ENCODE measurements at places on chromosomes 4 and X. TPM values are rescaled to one million over a fixed set of nuclear protein-coding genes. Genes with fewer than 3 reads are reported as not detected.

GRCh38 chrX:70432936-70433847 lies 10.1 kb downstream of the GDPD2 start:
- no peak for DNase-seq

GRCh38 chr4:3868211-3869173 lies 102.3 kb downstream of the ADRA2C start:
- no peak for DNase-seq

DNA sequence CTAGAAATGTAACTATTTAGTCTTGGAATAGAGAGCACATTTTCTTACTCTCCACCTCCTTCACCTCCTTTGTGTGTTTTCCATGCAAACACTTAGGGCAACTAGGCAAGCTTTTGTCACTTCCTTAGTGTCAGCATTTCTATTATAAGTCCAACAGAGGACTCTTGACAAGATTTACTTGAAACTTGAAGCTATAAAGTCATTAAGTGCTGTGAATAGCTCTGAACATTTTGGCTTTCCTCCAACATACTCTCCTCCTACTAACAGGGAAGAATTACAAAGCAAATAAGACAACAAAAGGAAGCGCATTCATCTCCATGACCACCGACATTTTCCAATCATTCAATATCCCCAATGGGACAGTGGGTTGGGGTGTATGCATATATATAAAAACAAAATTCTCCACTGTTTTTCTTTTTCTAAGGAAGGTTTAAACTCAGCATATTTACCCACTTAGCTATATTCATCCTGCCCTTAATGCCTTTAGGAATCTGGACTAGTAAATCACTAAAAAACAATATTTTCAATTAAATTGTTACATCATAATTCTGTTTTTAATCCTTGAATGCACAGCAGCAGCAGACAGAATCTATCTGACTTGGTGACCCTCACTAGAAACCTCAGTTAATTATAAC lies 264.6 kb downstream of the SNCA start:
- no peak for DNase-seq

- no peak for DNase-seq
These were observed 238.5 kb downstream of the PRDM5 start for GRCh38 chr4:120683897-120684540.

DNA sequence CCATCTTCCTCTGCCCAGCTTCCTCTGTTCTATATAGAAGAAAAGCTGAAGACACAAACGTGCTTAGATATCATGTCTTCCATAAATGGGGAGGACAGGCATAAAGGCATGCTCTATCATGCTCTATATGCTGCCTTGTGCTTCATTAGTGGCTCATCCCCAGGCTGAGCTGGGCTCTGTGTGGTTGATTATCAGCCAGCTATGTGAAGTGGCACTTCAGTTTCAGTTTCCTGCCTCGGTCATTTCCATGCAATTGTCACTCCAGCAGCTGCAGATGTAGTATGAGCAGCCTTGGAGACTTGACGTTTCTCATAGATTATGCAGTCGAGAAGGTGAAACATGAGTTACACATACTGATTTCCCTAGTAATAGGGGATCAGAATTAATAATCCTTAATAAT lies 106.2 kb downstream of the SYTL5 start:
- DNase-seq: no peak

- no peak for DNase-seq
These were observed 117.3 kb downstream of the DRD5 start for GRCh38 chr4:9898596-9899305.

- DNase-seq: peak; percentile 45
These were observed 14.7 kb downstream of the NDP start for GRCh38 chrX:43958529-43958928.

DNA sequence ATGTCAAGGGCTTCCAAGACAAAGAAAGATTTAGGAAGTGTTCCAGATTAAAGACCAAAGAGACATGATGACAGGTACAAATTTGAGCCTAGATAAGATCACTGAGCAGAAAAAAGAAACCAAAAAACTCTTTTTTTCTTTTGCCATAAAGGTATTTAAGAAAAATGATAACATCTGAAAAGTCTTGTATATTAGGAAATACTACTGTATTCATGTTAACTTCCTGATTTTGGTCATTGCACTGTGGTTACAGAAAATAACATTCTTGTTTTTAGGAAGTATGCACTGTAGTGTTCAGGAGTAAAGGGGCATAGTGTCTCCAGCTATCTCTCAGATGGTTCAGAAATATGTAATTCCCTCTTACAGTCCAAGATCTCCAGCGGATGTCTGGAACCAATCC lies 37.1 kb downstream of the RWDD4 start:
- no peak for DNase-seq

DNA sequence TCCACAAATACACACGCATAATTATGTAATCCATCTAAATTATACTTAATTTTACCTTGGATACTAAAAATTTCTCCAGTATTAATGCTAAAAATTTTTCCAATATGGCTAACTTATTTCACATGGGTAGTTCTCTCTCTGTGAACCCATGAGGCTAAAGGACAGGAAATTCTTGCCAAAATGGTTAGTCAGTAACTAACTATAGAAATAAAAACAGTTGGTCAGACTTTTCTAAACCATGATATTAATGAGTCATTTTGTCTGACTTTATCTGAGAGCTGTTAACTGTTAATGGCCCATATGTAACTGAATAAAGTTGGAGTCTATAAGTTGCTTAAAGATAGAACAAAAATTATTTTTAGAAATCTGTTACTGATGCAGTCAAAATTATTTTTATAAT lies 549.4 kb downstream of the TLL1 start:
- DNase-seq: no peak

DNA sequence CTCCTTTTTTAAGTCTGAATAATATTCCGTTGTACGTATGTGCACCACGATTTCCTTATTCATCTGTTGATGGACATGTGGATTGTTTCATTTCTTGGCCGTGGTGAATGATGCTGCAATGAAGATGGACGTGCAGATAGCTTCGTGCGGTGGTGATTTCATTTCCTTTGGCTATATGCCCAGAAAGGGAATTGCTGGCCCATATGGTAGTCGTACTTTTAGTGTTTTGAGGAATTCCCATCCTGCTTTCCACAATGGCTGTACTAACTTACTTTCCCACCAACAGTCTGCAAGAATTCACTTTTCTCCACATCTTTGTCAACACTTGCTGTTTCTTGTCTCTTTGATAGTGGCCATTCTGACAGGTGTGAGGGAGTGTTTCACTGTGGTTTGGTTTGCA lies 12.8 kb downstream of the ZFP42 start:
- peak; percentile 21 for DNase-seq

DNA sequence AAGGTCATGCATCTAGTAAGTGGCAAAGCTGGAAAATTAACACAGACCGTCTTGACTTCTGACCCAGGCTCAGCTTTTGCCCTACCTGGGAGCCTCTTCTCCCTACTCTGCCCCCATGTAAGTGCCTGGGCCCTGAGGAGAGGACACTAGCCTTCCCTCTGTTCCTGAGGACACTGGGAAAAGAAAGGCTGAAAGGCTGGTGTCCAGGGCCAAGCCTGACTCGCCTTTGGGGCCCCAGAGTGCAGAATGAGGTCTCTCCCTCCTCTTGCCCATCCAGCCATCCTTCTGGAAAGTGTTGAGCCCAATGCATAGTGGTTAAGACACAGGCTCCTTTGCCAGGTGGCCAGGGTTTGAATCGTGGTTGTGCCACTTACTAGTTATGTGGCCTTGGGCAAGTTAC lies 91.5 kb downstream of the PJA1 start:
- no peak for DNase-seq

- no peak for DNase-seq
These were observed 1.3 kb upstream of the PCGF3 start for GRCh38 chr4:704198-704891.

DNA sequence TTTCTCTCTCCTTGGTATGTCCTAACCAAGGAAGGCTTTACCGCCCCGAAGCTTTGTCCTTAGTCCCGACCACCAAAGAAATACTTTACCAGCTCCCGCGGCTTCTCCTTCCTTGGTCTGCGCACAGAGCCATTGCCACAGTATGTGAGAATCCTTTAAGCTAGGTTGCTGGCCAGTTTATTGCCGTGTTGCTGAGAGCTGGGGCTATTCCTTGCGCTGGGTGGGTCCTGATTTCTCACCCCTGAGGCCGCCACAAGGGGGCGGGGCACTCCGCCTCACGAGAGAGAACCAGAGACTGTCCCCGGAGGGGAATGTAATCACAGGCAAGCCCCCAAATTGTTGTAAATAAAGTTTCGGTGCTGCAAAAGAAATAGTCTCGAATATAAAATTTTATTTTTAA lies 331.0 kb upstream of the PCDH10 start:
- DNase-seq: no peak

DNA sequence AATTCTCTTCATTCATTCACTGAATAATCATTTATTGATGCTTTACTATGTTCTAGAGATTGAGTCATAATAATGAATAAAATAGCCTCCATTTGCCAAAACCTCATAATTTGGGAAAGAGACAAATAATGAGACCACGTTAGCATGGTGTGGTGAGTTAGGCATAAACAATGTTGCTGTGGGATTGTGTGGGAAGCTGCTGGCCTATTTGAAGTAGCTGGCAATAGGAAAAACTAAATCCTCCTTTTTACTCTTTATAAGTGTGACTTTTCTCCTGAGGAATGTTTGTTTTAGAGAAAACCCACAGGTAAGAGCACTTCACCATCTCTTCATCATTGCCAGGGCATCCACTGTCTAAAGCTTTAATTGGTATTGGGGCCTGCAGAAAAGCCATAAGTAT lies 95.3 kb downstream of the AREG start:
- DNase-seq: no peak

DNA sequence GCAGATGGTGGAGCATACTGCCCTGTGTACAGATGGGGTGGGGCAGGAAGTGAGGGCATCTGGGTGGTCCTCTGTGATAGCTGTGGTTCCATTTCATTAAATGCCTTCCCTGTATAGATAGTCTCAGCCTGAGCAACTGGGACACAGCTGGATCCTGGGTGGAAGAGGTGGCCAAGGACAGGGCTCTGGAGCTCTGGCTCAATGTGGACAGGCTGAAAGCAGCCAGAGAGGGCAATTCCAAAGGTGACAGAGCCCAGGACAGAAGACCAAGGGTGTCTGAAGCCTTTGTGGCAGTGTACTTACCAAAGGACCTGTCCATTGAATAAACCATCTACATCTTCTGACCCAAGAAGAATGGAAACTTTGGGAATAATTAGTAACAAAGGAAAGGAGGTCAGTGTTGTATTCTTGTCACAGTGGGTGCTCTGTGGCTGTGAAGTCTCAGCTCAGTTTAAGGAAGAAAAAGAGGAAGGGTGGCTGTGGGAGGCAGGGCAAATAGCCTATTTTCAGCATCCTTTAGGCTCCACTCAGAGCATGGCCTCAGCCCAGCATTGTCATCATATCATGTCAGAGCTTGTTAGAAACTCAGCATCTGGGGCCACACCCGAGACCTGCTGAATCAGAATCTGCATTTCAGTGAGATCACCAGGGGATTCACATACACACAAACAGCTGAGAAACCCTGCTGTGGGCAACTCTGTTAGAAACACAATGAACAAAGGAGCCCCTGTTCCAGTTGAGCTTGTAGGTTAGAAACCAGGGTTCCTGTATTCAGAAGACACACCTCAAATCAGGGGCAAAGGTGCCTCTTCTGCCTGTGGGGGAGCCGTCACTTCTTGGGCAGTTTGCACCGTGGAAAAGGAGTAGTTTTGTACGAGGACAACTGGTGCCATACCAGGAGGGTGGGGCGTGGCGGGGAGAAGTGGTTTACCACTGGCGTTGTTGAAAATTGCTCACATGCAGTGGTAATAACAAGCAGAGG lies 168.6 kb downstream of the PTTG2 start:
- no peak for DNase-seq

DNA sequence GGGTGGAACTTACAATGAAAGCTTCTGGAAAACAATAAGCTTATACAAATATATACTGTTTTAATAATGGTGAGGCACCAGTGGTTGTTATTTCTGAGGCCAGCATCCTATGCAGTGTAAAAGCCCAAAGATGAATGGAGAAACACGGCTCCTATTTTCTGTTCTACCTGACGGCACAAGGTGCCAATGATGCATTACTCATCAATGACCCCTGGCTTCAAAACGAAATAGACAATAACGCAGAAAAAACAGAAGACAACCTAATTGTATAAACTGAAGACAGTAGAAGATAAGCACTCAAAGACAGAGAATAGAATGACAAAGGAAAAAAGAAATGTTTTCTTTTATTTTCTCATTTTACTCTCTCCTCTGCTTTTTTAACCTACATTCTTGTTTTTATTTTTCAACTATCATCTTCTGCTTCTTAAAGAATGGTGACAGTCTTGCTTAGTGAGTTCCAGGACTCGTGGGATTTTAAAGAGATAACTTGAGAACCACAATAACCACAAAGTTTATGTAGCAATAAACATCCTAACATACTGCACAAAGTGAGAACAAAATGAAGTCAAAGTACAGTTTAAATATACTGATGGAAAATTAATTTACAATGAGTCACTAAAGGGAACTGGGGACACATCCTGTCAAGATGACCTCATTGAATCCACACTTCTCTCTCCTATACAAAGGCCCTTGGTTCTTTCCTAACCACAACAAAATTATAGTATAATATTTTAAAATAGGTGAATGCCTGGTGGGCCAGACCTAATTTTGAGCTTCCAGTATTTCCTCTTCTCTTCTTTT lies 169.8 kb downstream of the BTC start:
- peak; percentile 86 for DNase-seq

- no peak for DNase-seq
These were observed 484.5 kb downstream of the IL1RAPL1 start for GRCh38 chrX:29071525-29072320.

GRCh38 chrX:24014388-24015018 lies 12.5 kb downstream of the KLHL15 start:
- no peak for DNase-seq

- DNase-seq: no peak
These were observed 19.8 kb upstream of the PPP1R2C start for GRCh38 chrX:42797651-42798269.

DNA sequence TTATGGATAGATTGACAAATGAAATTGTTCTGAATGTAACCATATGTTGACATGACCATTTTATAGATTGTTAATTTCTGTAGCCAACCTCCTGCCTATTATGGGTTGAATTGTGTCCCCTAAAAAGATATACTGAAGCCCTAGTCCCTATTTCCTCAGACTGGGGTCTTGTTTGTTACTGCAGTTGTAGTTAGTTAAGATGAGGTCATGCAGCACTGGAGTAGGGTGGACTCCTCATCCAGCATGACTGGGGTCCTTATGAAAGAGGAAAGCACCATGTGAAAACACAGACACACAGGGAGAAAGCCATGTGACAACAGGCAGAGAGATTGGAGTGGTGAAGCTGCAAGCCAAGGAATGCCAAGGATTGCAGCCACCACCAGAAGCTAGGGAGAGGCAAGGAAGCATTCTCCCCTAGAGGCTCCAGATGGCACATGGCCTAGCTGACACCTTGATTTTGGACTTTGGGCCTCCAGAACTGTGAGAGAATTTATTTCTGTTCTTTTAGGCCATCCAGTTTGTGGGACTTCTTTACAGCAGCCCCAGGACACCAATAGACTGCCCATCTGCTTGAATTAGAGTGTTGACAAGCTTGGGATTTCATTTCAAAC lies 14.0 kb downstream of the MTM1 start:
- DNase-seq: no peak

The TBX22 gene
- total RNA-seq: not detected

The TMEM150C gene
- 5.3 TPM for total RNA-seq

The COL25A1 gene
- 1.9 TPM for total RNA-seq

The DCHS2 gene
- total RNA-seq: 3.1 TPM

The SLC4A4 gene
- 2.9 TPM for total RNA-seq

The ABLIM2 gene
- 7.2 TPM for total RNA-seq
